Activated CD8-positive, alpha-beta memory T cell treated with anti-CD3 and anti-CD28 coated beads for 1 hour (primary cell): ENCODE measurements at places on chromosomes 3 and 15.

GRCh38 chr3:13365390-13366379, 54.4 kb downstream of the NUP210 start:
- DNase-seq: no peak

GRCh38 chr15:88657326-88658069, 18.7 kb downstream of the ISG20 start:
- no peak for DNase-seq

- DNase-seq: no peak
Measured at GRCh38 chr15:48012191-48012590, 108.6 kb upstream of the SLC24A5 start.

- no peak for DNase-seq
Measured at GRCh38 chr15:44710236-44711095, 657 bp downstream of the PATL2 start.

DNA sequence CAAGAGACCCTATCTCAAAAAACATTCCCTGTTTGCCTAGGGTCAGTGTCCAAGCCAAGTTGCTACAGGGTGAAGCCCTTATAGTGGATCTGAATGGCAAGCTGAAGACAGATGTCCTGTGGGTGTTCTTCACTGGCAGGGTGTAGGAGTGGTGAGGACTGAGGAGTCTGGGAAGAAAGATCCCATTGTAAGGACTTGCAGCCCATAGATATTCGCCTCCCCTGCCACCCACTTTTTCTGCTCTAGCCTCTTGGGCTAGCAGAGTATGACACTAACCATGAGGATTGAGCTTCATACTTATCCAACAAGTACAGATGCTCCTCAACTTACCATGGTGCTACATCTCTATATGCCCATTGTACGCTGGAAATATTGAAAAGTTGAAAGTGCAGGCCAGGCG, 13.2 kb downstream of the CYP19A1 start:
- no peak for DNase-seq

GRCh38 chr15:54567408-54568035, 589.3 kb downstream of the UNC13C start:
- no peak for DNase-seq
